ENCODE measurements at places on chromosomes 16 and 17. TPM values are rescaled to one million over a fixed set of nuclear protein-coding genes. Genes with fewer than 3 reads are reported as not detected.

DNA sequence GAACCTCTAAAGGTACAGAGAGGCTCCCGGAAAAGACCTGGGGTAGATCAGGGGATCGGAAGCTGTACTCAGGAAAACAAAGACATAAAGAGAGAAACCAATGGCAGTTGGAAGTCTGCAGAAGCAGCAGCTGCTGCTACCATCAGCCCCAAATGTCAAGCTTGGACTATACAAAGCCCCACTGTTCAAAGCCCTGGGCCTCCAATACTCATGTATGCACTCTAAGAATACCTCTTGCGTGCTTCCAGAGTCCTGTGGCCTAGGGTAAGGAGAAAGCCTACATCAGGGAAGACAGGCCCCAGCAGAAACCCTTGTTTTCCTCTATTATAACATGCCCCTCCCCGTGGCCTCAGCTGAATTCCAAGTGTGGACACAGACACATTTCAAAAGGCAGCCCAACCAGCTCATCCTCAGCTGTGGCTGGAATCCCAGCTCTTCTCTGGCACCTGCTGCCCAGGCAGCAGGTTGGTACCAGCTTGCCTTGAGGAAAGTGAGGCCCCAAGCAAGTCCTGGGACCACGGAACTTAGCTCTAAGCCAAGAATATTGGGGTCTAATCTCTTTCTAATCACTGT lies 19.3 kb upstream of the MTMR4 start:
- H3K36me3 ChIP-seq, result no peaks in the 10 kb centered on the region
- no peak overlapping the region for H3K4me3 ChIP-seq
- no peak overlapping the region for H3K27ac ChIP-seq
- DNase-seq, result no peak
- peaks cover 4% of the 10 kb centered on the region for H3K4me1 ChIP-seq

DNA sequence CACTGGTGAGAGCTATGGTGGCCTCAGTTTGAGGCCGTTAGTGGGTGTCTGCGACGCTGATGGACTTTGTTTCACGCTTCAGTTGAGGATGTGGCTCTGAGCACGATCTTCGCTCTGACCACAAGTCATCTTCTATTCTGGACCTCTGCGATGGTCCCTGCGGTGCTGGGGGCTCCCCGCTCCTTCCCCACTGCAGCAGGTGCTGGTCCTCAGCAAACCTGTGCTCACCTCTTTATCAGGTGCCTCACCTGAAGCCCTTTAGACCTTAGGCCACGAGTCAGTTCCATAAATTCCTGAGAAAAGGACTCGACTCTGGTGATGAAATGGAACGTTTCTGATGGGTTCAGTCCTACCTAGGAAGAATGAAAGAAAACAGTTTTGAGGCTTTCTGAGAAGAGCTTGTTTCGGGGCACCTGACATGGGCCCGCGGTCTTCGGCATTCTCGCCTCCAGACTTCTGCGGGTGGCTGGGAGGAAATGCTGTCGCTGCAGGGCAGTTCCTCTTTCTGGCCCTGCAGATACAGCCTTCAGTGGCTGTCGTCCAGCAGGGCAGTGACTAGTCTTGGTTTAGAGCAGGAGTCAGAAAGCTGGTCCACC lies 4.7 kb downstream of the KCTD5 start:
- H3K4me3 ChIP-seq, result peak overlapping the region; percentile 36
- H3K27me3 ChIP-seq, result no peaks in the 10 kb centered on the region
- peaks cover 14% of the 10 kb centered on the region for H3K4me1 ChIP-seq

- no peak for DNase-seq
- H3K27me3 ChIP-seq, result peaks cover 6% of the 10 kb centered on the region
- no peaks in the 10 kb centered on the region for H3K36me3 ChIP-seq
- no peaks in the 10 kb centered on the region for H3K4me1 ChIP-seq
Measured at GRCh38 chr16:88978608-88979346, 1.8 kb upstream of the CBFA2T3 start.

DNA sequence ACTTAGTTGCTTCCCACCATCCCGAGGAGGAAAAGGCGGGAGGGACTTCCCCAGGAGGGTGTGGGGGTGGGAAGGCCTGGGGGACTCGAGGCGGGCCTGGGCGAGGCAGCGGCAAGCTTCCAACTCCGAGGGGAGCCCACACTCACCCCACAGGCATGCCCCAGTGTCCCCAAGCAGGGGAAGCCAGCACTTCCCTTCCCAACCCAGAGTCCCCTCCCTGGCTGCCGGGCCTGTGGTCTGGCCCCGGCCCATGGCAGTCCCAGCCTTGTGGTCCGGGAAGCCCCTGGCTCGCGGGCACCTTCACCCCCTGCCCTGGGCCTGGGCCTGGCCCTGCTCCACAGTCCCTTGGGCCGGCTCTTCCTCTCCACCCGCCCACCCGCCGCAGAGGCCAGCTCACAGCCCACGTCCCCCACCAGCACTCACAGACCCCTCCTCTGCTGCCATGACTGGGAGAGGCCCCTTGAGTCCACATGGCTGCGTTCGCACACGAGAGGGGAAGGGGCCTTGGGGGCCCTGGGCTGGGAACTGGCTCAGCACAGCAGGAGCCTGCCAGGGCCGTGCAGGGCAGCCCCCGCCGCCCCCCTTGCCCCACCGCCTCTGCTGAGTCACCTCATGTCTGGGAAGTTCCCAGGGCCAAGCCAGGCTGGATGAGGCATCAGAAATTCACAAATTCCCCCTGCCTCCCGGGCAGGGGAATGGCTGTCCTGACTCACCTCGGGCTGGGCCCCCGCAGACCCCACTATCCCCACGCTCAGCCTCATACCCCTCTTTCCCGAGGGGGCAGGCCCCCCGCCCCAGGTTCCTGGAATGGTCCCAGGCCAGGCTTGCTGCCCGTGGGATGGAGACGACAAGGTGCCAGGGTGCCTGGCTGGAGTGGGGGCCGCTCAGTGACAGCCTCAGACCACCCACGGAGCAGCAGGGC lies 27.8 kb downstream of the BAHCC1 start:
- peaks cover 6% of the 10 kb centered on the region for H3K27me3 ChIP-seq
- peaks cover 9% of the 10 kb centered on the region for H3K4me1 ChIP-seq
- H3K27ac ChIP-seq, result no peak overlapping the region
- no peaks in the 10 kb centered on the region for H3K36me3 ChIP-seq

- no peaks in the 10 kb centered on the region for H3K4me1 ChIP-seq
- DNase-seq, result no peak
- no peak overlapping the region for H3K4me3 ChIP-seq
Measured at GRCh38 chr17:72362376-72363088, 241.7 kb downstream of the SOX9 start.

- no peaks in the 10 kb centered on the region for H3K27me3 ChIP-seq
- no peak for DNase-seq
- no peak overlapping the region for H3K4me3 ChIP-seq
- H3K36me3 ChIP-seq, result peaks cover 27% of the 10 kb centered on the region
- H3K27ac ChIP-seq, result no peak overlapping the region
- no peaks in the 10 kb centered on the region for H3K4me1 ChIP-seq
Measured at GRCh38 chr16:56510544-56510943, 9.3 kb downstream of the BBS2 start.

GRCh38 chr16:6068063-6068462 lies 970.5 kb upstream of the EEF2KMT start:
- H3K4me3 ChIP-seq, result no peak overlapping the region
- H3K27me3 ChIP-seq, result no peaks in the 10 kb centered on the region
- H3K27ac ChIP-seq, result no peak overlapping the region

- DNase-seq, result no peak
- no peaks in the 10 kb centered on the region for H3K4me1 ChIP-seq
- no peaks in the 10 kb centered on the region for H3K27me3 ChIP-seq
- H3K36me3 ChIP-seq, result no peaks in the 10 kb centered on the region
- H3K27ac ChIP-seq, result no peak overlapping the region
Measured at GRCh38 chr16:84806256-84806889, 13.4 kb upstream of the CRISPLD2 start.

- H3K27me3 ChIP-seq, result no peaks in the 10 kb centered on the region
- peaks cover 36% of the 10 kb centered on the region for H3K36me3 ChIP-seq
- H3K4me1 ChIP-seq, result no peaks in the 10 kb centered on the region
- no peak for DNase-seq
- H3K4me3 ChIP-seq, result peak overlapping the region; percentile 4
Measured at GRCh38 chr16:68563631-68564381, 24.7 kb downstream of the ZFP90 start.

DNA sequence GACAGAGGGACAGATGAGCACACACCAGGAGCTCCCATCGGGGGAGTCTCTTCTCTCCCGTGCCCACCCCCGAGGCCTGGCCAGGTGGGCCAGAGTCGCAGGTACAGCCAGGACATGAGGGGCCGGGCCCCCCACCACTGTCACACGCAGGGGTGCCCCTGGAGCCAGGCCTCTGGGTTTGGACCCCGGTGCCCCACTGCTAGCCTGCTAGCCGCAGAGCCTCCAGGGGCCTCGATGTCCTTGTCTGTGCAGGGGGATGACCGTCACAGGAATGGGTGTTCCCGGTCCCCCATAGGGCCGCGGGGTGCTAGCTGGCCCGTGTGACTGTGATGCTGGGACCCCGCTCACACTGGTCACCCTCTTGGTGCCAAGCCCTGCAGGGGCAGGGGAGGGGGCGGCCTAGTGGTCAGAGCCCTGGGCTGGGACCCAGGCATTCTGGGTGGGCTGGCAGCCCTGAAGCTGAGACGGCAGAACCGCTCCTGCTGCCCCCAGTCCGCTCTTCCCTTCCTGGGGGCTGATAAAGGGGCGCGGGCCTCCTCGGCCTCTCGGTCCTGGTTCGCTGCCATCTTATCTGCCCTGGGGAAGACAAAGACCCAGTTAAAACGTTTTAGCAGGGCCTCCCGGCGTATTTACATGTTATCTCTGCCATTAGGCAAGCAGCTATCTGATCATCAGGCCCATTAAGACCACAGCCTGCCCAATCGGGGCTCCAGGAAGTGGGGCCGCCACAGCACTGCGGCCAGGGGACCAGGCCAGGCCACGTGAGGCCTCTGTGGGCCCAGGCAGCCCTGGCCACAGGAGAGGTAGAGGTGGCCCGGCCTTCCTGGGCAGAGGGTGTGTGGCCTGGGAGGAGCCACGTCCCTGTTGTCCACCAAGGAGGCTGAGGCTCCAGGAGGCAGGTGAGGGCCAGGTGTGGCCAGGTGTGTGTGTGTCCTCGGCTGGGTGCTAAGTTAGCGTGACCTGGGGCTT lies 57.2 kb upstream of the ZC3H18 start:
- H3K4me3 ChIP-seq, result no peak overlapping the region
- no peaks in the 10 kb centered on the region for H3K36me3 ChIP-seq
- no peak overlapping the region for H3K27ac ChIP-seq
- no peak for DNase-seq

DNA sequence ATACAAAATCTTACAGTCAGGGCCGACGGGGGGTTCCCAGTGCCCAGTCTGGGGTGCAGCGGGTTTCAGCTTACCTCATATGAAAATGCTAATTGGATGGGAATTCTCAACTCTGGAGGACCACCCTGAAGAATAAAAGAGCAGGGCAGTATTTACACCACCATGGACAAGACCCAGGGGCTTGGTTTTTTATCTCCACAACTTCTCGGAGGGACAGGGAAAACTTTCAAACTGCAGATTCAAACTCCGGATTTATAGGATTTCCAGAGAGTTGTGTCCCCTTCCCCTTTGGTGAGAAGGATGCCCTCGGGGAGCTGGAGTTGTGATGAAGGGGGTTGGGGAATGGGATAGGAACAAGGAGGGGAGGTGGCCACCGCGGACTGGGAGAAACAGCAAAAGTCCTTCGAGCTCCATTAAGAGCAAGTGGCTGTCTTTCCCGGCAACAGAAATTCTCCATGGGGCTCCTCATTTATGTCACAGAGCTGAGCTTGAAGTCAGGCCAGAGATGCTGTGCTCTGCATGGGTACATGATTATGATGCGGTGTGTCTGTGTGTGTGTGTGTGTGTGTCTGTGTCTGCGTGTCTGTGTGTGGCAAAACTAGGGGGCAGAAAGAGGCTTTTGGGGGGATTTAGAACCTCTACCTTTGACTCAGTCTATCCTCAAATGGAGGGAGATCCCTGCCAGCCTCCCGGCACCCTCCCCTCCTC lies 15.7 kb downstream of the FOXL1 start:
- H3K27ac ChIP-seq, result no peak overlapping the region
- no peaks in the 10 kb centered on the region for H3K27me3 ChIP-seq
- H3K36me3 ChIP-seq, result no peaks in the 10 kb centered on the region
- no peak overlapping the region for H3K4me3 ChIP-seq
- no peak for DNase-seq

DNA sequence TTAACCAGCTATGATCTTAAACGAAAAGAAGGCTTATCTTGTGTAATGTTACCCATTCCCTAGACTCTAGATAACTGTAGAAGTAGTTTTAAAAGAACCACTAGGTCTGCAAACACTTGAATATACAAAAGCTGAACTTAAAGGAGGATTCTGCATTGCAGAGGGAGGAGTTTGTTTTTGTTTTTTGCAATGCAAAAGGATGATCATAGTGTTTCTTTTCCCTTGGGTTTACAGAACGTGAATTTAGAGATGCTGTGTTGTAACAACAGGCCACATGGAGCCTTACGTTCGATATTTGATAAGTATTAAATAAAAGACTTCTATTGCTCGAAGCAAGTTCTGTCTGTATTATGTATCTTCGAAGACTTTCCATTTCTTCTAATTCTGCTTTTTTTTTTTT lies 77.6 kb downstream of the CHD9 start:
- H3K4me3 ChIP-seq, result no peak overlapping the region
- DNase-seq, result no peak
- H3K36me3 ChIP-seq, result no peaks in the 10 kb centered on the region
- H3K27me3 ChIP-seq, result no peaks in the 10 kb centered on the region
- no peak overlapping the region for H3K27ac ChIP-seq
- no peaks in the 10 kb centered on the region for H3K4me1 ChIP-seq

DNA sequence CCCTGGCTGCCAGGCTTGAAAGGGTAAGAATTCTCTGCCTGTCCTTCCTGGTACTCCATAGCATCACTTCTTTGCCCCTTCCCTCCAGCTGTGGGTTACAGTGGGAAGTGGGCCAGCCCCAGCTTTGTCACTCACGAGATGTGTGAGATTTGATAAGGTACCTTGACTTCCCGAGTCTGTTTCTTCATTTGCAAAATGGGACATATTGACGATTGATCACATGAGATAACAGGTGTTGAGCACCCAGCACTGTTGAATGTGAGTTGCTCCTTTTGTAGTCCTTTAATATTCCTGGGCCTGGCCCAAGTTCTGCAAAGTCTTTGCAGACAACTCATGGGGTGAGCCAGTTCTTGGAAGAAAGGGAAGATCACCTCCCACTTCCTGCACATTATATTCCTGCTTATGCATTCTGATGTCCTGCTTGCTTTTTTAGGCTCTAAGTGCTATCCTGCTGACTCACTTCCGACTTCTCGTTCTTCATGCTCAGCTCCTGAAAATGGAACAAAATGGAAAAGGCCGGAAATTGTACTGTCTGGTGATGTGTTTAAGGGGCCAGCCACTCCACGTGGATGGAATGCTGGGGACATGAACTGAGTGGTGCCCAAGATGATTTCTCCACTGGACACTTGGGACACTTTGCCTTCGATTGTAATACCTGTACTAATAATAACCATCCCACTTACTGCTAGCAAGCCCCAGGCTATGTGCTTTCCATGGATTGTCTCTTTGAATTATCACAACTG lies 8.3 kb upstream of the NLK start:
- no peaks in the 10 kb centered on the region for H3K27me3 ChIP-seq
- no peak for DNase-seq
- no peaks in the 10 kb centered on the region for H3K36me3 ChIP-seq
- H3K27ac ChIP-seq, result no peak overlapping the region
- no peaks in the 10 kb centered on the region for H3K4me1 ChIP-seq
- H3K4me3 ChIP-seq, result no peak overlapping the region

CMTM1 gene
- 8.4 TPM for total RNA-seq

TMEM100 gene
- not detected for total RNA-seq

MLKL gene
- total RNA-seq, result 39.2 TPM
